ENCODE measurements at places on chromosomes 4 and X. TPM values are rescaled to one million over a fixed set of nuclear protein-coding genes. Genes with fewer than 3 reads are reported as not detected.

MAB21L2 gene
- total RNA-seq, result 0.17 TPM

TMSB15C gene
- 0.10 TPM for total RNA-seq

SPIN3 gene
- 3.6 TPM for total RNA-seq

RTL9 gene
- total RNA-seq, result 0.40 TPM

TLR2 gene
- 4.0 TPM for total RNA-seq

HTRA3 gene
- total RNA-seq, result 95.6 TPM

RIPPLY1 gene
- not detected for total RNA-seq

IL13RA1 gene
- 17.2 TPM for total RNA-seq

RAB9A gene
- 25.1 TPM for total RNA-seq

STBD1 gene
- total RNA-seq, result 26.9 TPM

BCAP31 gene
- 91.6 TPM for total RNA-seq

BEX2 gene
- 1.3 TPM for total RNA-seq

SMARCA1 gene
- total RNA-seq, result 29.8 TPM

SCML2 gene
- total RNA-seq, result 1.4 TPM

RGN gene
- total RNA-seq, result 18.7 TPM

CPLX1 gene
- 4.4 TPM for total RNA-seq

PGAM4 gene
- not detected for total RNA-seq

CXCL11 gene
- 0.42 TPM for total RNA-seq

MUC7 gene
- total RNA-seq, result not detected

SATL1 gene
- total RNA-seq, result not detected

SH3D19 gene
- 107 TPM for total RNA-seq

MAPK10 gene
- total RNA-seq, result 3.2 TPM

CT45A3 gene
- not detected for total RNA-seq

MAGEC1 gene
- not detected for total RNA-seq

EMCN gene
- total RNA-seq, result 39.6 TPM

NPNT gene
- 4.9 TPM for total RNA-seq

XAGE2 gene
- not detected for total RNA-seq

POF1B gene
- 4.4 TPM for total RNA-seq

RAB40A gene
- total RNA-seq, result 0.10 TPM

PAK3 gene
- total RNA-seq, result 0.64 TPM

VCX2 gene
- not detected for total RNA-seq

FGB gene
- not detected for total RNA-seq

NLRP2B gene
- not detected for total RNA-seq

CDKL2 gene
- total RNA-seq, result 0.64 TPM

MAGEA2 gene
- total RNA-seq, result not detected

DIAPH2 gene
- total RNA-seq, result 9.8 TPM

SLC10A4 gene
- not detected for total RNA-seq

SSX1 gene
- not detected for total RNA-seq

GABRB1 gene
- 4.0 TPM for total RNA-seq

CRMP1 gene
- total RNA-seq, result 1.3 TPM
